Hippocampal formation (tissue), 2 donors: ENCODE measurements at places on chromosomes 11 and 22.

DNA sequence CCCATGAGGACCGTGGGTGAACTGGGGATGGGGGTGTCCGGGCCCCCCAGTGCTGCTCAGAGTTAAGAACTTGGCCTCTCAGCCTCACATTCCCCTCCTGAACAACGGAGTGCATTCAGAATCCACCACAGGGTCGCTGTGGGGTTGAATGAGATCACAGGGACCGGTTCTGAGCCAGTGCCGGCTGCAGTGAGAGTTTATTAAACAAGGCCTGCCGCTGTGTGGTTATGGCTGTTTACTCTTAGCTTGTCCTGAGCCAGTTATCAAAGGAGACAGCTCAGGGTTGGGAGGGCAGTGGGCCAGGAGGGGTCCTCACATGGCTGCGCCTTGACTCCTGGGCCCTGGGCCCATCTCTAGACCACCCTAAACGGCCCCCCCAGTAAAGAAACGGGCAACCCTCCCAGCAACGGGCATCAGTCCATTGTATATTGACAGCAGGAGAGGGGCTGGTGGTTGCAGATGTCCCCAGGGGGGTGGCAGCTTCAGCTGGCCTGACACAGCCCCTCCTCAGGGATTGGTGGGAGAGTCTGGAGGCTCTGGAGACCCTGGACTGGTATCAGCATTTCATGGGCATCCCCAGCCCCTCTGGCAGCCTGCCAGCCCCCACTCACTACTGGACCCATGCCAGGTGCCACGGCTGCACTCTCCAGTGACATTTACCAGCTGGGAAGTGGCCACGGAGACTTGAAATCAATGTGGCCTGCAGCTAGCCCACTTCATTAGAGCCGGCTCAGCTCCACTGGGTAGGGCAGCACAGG lies 15.1 kb upstream of the CABP7 start:
- peak; percentile 68 for DNase-seq

DNA sequence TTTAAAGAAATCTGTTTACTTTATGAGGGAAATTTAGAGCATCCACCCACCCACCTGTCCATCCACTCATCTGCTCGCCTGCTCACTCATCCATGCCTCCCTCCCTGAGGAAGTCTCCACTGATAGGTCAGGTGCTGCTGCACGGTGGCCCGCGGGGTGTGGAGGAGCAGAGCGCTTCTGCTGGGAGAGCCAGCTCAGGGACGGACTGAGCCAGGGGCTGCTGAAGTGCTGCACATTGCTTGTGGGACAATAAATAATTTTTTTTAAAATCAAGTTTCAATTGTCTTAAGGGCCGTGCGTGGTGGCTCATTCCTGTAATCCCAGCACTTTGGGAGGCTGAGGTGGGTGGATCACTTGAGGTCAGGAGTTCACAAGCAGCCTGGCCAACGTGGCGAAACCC lies 148.9 kb downstream of the TBC1D22A start:
- DNase-seq: no peak

DNA sequence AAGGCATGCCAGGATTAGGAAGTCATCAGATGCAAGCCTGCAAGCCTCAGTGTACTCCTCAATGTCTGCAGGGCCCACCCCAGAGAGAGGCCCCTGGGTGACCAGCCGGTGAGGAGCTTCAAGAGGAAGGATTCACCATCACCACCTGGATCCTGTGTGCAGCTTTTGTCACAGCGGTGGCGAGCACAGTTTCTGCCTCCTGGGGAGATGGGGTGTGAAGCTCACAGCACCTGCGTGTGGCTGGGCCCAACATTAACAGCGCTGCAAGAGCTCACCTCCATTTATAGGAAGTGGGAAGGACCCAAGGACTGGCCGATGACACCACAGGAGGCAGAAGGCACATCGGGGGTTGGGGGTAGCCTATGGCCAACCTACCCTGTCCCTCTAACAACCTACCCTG lies 235.3 kb downstream of the CTTN start:
- DNase-seq: no peak

GRCh38 chr11:61533039-61533375 lies 24.5 kb downstream of the LRRC10B start:
- no peak for DNase-seq

GRCh38 chr11:34353881-34354280 lies 3.9 kb downstream of the ABTB2 start:
- no peak for DNase-seq

- no peak for DNase-seq
Measured at GRCh38 chr22:47452184-47452583, 689.7 kb downstream of the TBC1D22A start.

- peak; percentile 15 for DNase-seq
Measured at GRCh38 chr11:131688048-131688693, 317.8 kb downstream of the NTM start.

- DNase-seq: no peak
Measured at GRCh38 chr11:9606809-9607510, 33.5 kb downstream of the WEE1 start.

- no peak for DNase-seq
Measured at GRCh38 chr22:44645531-44645930, 56.5 kb upstream of the PRR5 start.

DNA sequence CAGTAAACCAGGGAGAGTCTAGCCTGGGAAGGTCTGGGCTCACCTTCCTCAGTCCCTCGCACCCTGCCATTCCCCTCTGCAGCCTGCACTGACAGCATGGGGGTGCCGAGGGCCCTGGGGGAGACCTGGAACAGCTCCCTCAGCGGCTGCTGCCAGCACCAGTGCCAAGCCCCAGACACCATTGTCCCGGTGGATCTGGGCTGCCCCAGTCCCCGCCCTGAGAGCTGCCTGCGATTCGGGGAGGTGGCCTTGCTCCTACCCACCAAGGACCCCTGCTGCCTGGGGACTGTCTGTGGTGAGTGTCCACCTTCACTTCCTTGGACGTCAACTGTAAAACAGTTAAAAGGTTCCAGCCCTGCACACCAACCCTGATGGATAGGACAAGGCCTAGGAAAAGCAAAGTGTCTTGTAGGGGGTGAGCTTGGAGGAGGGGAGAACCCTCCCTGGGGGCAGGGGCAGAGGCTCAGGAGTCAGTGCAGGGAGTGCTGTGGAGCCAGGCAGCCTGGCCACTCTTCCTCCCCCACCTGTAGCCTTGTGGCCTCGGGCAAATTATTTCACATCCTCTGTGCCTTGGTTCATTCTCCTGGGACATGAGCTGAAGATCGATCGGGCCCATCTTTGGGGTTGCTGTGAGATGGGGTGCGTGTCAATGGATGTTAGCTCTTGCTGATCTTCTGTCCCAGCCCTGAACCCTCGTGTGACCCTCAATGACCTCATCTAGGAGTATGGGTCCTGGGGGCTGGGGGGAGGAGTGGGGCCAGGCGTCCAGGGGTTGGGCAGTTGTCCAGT lies 85.2 kb upstream of the MYOD1 start:
- DNase-seq: no peak

GRCh38 chr22:23306438-23306921 lies 126.2 kb downstream of the BCR start:
- no peak for DNase-seq

DNA sequence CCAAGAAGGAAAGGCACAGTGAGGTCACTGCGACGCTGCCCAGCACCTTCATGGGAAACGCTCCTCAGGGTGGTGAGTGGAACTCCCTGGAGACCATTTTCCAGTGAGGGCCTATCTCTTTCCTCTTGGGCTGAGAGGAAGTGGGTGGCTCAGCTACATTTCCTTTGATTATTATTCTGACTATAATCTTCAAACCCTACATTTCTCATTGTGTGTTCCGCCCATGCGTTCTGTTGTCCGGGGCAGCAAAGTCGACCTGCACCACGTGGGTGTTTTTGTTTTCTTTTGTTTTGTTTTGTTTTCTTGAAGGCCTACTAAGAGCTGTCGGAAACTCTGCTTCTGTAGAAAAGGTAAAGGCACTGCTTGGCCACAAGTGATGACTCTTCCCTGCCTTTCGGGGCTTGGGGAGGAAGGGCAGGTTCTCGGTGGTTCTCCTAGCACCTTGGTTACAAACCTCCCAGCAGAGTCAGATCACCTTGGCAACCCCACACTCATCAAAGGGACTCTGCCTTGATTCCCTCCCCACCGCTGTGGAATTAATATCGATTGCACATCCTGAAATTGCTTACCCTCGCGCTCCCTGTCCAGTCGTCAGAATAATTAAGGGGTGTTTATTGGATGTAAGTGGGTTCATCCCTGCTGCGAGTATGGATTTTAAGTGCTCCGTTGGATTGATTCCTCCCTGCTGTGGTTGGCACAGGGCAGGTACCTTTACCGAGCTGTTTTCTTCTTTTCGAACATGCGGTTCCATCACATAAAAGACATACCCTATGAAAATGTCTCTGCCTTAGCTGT lies 7.3 kb downstream of the PARVB start:
- DNase-seq: no peak

- no peak for DNase-seq
Measured at GRCh38 chr11:134846328-134847082, 434.5 kb upstream of the B3GAT1 start.

DNA sequence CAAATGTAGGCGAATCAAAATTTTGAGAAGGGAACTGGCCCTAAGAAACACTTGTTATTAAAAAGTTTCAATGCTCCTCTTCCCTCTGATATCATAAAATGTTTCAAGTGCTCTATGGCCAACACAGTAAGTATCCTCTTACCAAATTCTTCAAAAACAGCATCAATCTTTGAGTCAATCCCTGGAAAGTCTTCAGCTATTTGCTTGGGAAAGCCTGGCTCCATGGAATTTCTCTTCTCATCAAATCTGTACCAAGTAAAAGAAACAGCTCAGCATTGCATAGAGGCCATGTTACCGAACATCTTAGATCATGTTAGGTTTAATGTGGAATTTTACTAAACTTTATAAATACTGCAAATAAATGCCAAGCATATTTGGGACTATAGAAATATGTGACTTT lies 6.3 kb downstream of the MMP3 start:
- no peak for DNase-seq

DNA sequence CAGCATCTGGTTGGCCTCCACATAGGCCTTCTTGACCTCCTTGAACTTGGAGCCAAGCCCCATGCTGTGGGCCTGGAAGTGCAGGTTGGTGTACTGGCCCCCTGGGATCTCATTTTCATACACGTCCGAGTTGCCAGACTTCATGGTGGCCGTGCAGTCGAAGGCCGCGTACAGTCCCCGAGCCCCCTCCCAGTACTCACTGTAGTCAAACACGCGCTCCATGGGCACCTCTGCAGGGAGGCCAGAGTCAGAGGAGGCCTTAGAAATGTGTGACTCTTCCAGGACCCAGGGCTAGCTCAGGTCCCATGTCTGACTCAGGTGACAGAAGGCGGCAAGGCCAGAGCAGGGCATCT lies 6.7 kb upstream of the LRFN4 start:
- no peak for DNase-seq

DNA sequence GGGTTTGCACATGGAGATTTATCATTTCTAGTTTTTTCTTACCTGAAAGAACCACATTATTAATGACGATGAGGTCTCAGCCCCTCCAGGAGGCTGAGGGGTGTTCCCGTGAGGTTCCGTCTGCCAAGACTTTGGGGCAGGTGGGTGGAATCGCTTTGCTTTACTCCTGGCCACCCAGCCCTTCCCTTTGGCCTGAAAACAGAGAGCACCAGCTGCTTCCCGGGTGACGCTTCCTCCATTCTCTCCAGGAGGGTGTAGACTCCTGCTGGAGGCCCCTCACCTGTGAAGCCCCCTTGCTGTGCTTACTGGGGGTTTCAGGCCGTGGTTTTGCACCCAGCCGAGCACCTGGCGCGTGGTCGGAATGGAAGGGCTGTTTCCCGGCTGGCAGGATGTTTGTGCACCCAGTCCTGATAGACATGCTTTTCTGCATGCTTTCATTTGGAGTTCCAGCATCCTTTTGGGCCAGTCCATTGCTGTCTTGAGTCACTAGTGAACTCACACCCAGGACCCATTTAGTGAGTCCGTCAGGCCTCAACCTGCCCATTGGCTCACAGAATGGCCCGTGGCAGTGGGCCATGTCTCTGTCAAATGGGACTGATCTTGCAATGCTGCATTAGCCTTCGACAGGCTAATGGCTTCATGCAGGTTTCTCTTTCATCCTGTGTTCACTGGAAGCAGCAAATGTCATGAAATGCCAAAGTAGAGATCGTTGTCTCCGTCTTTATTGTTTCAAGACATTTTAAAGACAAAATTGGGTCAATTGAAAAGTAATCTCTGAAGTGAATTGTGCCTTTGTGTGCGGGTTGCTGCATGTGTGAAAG lies 360.8 kb downstream of the TBC1D22A start:
- DNase-seq: no peak

- peak; percentile 33 for DNase-seq
Measured at GRCh38 chr11:73308961-73309919, 1.2 kb downstream of the ARHGEF17 start.

GRCh38 chr11:119661226-119661625 lies 67.8 kb downstream of the NECTIN1 start:
- no peak for DNase-seq

DNA sequence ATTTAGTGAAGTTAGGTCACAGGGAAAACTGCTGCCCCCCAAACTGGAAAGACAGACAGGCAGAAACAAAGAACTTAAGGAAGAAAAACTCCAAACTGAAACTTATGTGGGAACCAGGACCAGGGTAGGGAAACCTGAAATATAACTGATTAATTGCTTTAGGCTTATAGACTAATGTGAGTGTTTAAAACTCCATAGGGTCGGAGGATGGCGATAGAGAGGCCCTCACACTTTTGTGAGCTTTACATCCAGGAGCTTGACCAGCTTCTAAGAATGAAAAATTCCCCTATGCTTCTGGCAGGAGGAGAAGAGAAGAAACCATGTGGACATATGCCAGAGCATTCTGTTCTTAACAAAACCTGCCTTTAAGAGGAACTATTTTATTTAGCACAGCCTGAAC lies 598.6 kb downstream of the NELL1 start:
- no peak for DNase-seq

- no peak for DNase-seq
Measured at GRCh38 chr22:37626556-37627075, 12.9 kb upstream of the SH3BP1 start.

GRCh38 chr11:8297781-8298440 lies 34.2 kb upstream of the LMO1 start:
- no peak for DNase-seq

DNA sequence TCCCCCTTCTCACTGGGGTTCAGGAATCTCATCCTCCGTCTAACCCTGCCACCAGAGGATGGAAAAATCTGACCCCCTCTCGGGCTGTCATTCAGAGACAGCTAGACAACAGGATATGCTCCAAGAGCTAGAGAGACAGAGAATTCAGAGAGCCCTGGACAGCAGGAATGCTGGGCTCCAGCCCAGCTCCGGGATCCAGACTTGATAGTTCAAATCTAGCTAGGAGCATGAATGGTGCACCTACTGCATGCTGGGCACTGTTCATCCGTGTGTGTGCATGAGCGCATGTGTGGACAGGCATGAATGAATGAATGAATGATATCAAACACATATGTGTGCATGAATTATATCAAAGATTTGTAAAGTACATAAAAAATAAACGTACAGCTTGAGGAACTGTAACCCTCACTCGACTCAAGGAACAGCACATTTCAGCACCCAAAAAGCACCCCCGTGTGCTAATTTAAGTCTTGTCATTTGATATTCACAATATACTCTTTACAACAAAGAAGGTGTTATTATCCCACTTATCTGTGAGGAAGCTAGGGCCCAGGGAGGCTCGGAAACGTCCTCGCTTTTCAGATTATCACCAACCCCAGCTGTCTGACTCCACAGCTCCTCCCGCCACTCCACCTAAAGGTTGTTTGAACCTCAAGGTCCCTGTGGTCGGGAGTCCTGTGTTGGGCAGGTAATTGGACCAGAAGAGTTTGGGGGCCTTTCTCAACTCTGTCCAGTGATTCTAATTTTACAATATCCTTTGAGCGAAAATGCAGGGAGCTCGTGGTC lies 640 bp upstream of the VSIG10L2 start:
- DNase-seq: no peak

- DNase-seq: no peak
Measured at GRCh38 chr11:19698493-19699292, 13.9 kb upstream of the NAV2 start.
